ENCODE measurements at places on chromosomes 11 and 22.

DNA sequence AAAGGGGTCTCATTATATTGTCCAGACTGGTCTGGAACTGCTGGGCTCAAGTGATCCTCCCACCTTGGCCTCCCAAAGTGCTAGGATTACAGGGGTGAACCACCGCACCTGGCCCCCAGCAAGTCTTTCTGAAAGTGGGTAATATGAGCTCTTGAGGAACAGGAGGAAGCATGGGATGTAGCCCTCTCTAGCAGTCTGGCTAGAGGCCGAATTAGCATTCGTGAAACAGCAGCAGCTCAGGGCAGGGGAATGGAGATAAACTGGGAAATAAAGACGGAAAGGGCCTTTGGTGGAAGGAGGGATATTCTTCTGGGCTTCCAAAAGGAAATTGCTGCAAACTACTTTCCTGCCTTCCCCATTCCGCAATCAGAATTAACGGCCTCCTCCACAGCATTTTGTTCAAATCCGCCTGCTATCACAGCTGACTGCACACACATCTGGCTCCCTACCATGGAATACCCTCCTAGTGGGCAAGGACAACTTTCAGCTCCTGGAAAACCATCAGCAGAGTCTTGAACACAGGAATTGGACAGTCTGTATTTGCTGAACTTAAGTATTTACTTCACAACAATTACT, 44.3 kb downstream of the MICAL3 start:
- no peak for DNase-seq

DNA sequence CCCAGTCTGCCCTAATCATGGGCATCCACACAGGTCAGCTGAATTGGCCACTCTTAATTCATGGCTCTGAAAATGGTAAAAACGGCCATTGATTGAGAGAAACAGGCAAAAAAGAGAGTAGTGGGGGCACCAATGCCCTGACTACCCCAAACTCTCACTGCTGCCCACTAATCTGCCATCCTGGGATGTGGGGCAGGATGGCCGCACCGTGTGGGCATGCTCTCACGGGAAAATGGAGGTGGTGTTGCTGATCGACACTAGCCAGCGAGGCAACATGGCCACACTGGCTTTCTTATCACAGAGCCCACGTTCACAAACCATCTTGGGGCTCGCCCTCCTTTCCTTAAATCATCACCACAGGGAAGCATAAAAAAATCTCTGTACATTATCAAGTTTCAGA, 11.2 kb upstream of the TUB start:
- no peak for DNase-seq

- no peak for DNase-seq
Measured at GRCh38 chr22:17647991-17648390, 9.4 kb downstream of the BCL2L13 start.

GRCh38 chr11:117072517-117073461, 25.4 kb downstream of the SIK3 start:
- no peak for DNase-seq

DNA sequence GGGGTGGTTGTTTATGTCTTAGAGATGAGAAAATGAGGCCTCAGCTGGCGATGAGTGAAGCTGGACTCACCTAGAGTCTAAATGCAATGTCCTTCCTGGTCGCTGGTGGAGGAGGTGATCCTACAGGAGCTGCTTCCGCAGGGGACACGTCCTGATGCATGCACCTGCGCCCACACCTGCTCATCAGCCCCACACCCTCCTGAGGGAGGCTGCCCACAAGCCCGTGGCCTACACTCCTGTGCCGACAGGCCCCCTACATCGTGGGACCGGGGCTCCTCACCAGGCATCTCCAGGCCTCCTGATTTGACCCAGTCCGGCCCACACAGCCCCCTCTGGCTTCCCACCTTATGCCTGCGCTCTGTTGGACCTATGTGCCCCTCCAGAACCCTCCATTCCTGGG, 857.2 kb downstream of the TBC1D22A start:
- DNase-seq: no peak

GRCh38 chr11:87917111-87917510, 258.1 kb downstream of the RAB38 start:
- DNase-seq: no peak
